ENCODE measurements at places on chromosomes 5 and 9.

DNA sequence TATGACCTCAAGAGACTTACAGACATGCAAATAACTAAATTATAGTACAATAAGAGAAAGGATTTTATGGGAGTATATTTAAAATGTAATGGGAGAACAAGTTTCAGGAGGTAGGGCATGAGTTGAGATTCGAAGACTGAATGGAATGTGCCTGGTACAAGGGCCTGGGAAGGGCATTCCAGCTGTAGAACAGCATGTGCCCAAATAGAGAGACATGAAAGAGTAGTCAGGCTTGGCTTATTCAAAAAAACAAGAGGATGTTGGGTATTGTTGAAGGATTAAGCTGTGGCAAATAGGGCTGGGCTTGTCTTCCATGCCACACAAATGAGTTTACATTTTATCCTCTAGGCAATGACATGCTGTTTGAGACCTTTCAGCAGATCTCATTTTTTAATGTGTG is 86.9 kb downstream of the FOCAD start:
- no peak for DNase-seq
- H3K27me3 ChIP-seq: no peaks in the 10 kb centered on the region
- no peak overlapping the region for H3K27ac ChIP-seq

DNA sequence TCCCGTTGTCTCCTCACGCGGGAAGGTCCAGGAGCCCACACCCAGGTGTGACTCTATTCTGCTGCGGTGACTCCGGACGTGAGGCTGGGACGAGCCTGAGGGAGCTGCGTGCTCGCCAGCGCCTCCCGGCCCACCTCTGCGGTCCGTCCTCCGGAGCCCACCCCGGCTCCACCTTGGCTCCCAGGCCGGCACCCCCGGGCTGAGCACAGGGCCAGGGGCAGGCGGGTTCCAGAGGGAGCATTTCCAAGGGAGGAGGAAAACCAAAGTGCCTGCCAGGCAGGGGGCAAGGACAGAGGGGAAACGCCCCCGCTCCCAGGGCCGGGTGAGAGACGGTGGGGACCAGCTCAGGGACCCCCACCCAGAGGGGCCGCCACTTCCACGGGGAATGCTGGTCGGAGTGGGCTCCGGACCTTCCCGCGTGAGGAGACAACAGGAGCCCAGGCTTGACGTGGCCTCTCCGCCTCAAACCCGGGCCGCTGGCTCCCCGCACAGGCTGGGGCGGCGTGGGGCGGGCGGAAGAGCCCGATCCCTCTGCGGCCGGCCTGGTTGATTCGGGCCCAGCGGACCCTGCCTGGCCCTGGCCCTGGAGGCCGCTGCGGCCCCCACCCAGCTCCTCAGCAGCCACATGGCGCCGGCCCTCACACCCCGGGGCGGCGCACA is 26.0 kb downstream of the IRX4 start:
- H3K27me3 ChIP-seq: peaks cover 62% of the 10 kb centered on the region
- no peaks in the 10 kb centered on the region for H3K36me3 ChIP-seq
- no peak overlapping the region for H3K4me3 ChIP-seq
- H3K4me1 ChIP-seq: no peaks in the 10 kb centered on the region

GRCh38 chr9:90948156-90948555 is 146.5 kb downstream of the SYK start:
- H3K36me3 ChIP-seq: no peaks in the 10 kb centered on the region
- H3K27me3 ChIP-seq: peaks cover 24% of the 10 kb centered on the region
- no peaks in the 10 kb centered on the region for H3K4me1 ChIP-seq
- no peak overlapping the region for H3K4me3 ChIP-seq
- no peak overlapping the region for H3K27ac ChIP-seq

DNA sequence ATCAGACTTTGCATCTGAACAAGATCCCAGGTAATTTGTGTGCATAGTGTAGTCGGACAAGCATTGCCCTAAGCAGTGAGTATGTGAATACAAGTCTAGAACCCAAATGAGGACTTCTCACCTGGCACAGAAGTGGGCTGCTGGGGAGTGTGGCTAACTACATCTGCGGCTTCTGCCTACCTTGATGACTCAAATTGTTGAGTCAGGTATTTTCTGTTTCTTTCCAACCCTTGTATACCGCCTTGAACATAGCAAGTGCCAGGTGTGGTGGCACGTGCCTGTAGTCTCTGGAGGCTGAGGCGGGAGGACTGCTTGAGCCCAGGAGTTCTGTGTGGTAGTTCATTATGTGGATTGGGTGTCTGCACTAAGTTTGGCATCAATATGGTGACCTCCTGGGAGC is 7.9 kb upstream of the JADE2 start:
- no peak for DNase-seq
- H3K4me1 ChIP-seq: peaks cover 15% of the 10 kb centered on the region
- no peaks in the 10 kb centered on the region for H3K36me3 ChIP-seq
- H3K27me3 ChIP-seq: no peaks in the 10 kb centered on the region
- H3K4me3 ChIP-seq: no peak overlapping the region
- H3K27ac ChIP-seq: no peak overlapping the region

DNA sequence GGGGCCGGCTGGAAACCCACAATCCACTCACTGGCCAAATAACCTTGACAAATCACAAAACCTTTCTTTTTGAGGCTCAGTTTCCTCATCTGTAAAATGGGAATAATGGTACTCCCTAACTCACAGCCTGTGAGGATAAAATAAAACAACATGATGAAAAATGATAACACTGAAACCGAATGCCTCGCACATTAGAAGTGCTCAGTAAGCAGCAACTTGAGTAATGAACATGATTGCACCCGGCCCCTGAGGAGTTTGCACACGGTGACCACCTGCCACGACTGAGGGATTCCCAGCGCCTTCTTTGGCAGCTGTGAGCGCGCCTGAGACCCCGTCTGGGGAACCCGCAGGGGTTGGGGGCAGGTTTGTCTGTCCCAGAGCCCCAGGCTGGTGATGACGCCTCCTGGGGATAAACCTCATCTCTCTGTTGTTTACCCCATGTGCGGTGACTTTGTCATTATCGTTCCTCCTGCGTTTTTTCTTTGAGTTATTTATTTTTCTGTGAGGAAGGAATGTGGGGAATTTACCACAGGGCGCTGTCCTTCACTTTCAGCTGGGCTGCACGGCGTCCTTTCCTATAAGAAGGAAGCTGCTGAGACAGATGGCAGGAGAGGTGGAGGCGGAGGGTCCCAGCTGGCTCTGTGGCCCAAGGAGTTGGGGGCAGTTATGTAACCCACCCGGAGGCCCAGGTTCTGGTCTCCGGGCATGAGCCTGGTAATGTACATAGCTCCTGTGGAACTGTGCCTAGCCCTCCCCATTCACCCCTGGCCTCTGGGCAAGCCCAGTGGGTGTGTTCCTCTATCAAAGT is 3.0 kb upstream of the SYNPO start:
- no peak overlapping the region for H3K27ac ChIP-seq
- peaks cover 23% of the 10 kb centered on the region for H3K4me1 ChIP-seq
- H3K36me3 ChIP-seq: peaks cover 32% of the 10 kb centered on the region
- DNase-seq: no peak
- H3K4me3 ChIP-seq: no peak overlapping the region

- no peaks in the 10 kb centered on the region for H3K27me3 ChIP-seq
- no peak for DNase-seq
- no peak overlapping the region for H3K4me3 ChIP-seq
Observed at GRCh38 chr9:109861499-109861898, 81.5 kb downstream of the PALM2AKAP2 start.

DNA sequence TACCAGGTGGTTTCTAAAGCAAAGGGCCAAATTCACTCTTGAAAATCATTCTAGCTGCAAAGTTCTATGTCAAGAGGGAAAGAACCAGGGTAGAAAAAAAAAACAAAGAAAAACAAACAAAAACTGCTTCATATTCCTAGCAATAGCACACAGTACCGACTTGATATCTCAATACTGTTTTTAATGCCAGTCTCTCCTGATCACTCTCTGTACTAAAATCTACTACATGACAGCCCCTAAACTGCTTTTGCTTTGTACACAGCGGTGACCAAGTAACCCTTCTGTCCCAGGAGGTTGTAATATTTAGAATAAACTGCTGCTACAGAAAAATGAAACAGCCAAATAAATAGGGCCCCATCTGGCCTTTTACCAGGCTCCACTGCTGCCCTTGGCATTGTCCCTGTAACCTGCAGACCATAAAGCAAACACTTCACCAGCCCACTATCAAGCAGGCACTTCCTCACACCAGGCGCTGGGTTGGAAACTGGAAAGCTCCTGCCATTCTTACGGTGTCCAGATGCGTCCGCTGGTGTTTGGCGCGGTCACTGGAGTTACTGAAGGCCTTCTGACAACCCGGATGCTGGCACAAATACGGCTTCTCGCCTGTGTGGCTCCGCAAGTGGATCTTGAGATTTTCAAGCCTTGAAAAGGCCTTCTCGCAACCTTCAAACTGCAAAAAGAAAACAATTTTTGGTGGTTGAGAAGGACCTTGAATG is 363.2 kb downstream of the GLIS3 start:
- H3K36me3 ChIP-seq: no peaks in the 10 kb centered on the region
- no peak for DNase-seq
- H3K27ac ChIP-seq: no peak overlapping the region
- no peaks in the 10 kb centered on the region for H3K4me1 ChIP-seq
- no peaks in the 10 kb centered on the region for H3K27me3 ChIP-seq

DNA sequence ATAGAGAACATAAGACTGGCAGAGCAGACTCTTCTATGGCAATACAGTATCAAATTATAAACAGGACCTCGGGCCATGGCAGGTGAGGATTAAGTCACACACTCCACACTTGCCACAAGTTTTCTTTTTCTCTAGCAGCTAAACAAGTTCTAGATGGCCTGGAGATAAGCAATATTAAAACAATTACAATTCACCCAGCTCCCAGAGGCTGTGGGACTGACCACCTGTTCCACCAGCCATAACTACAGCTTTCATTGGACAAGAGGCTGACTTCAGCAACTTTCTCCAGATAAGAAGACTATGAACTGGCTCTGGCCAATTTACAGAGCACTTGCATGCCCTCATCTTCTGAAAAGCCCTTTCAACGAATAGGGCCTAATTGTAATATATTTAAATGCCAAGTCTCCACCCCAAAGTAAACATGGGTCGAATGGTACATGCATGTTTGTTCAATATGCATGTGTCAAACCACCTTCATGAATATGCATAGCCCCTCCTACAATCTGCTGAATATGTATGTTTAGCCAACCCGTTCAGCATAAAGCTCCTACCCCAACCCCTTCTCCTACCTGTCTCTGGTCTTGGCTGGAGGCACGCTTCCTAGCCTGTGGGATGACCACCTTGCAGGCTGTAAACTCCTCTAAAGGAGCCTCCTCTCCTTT is 6.1 kb upstream of the CFAP157 start:
- H3K4me3 ChIP-seq: no peak overlapping the region
- H3K36me3 ChIP-seq: peaks cover 5% of the 10 kb centered on the region
- H3K27me3 ChIP-seq: no peaks in the 10 kb centered on the region
- DNase-seq: no peak
- H3K27ac ChIP-seq: no peak overlapping the region

DNA sequence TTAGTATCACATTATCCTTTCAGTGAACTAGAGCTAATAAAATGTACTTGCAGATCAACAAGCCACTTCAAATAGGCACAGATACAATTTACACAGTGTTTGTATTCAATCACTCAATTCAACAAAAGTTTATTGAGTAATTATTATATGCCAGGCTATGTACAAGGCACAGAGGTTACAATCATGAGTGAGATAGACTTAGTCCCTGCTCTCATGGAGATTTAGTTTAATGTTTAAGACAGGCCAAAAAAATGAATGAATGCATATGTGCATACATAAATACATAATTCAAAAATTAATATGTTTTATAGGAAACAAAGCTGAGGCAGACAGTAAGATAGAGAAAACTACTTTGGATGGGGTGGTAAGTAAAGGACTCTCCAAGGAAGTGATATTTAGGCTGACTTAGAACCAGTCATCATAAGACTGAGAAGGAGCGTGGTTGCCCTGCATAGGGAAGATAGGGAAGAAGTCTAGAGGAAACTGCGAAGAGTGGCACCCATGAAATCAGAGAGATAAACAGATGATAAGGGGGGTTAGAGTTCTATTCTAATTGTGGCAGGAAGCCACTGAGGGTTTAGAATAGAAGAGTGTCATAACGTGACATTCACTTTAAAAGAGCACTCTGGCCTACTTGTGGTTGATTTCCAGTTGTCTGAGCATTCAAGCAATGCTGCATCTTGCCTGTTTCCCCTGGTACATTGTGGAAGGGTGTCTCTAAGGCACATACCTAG is 49.7 kb upstream of the GRAMD2B start:
- no peaks in the 10 kb centered on the region for H3K36me3 ChIP-seq
- DNase-seq: no peak
- peaks cover 11% of the 10 kb centered on the region for H3K27me3 ChIP-seq
- H3K27ac ChIP-seq: no peak overlapping the region
- H3K4me1 ChIP-seq: no peaks in the 10 kb centered on the region
- H3K4me3 ChIP-seq: no peak overlapping the region

GRCh38 chr9:84062538-84062937 is 81.9 kb downstream of the RMI1 start:
- H3K27me3 ChIP-seq: peaks cover 27% of the 10 kb centered on the region
- no peak overlapping the region for H3K27ac ChIP-seq
- H3K4me1 ChIP-seq: no peaks in the 10 kb centered on the region
- no peaks in the 10 kb centered on the region for H3K36me3 ChIP-seq
- no peak overlapping the region for H3K4me3 ChIP-seq

DNA sequence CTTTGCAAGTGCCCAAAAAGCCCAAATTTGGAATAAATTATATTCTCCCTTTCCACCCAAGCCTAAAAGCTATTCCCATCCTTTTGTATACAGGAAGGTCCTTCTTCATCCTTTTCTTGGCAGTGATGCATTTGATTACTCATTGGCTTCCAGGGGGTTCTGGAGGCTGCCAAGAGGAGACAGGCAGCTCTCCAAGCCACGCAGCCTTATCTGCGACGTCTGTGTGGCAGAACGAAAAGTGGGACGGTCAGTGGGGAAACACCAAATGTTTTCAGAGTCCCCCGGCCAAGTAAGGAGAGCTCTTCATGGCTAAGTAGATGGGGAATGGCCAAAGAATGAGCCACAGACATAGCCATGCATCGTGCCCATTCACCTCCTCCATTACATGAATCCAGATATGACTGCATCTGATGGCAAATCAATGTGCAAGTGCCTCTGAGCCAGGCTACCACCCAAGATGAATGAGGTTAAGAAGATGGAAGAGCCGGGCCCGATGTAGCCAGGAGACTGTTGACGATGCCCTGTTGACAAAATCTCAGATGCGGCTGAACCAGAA is 12.1 kb downstream of the ADAM19 start:
- peak overlapping the region; percentile 31 for H3K4me3 ChIP-seq
- H3K36me3 ChIP-seq: peaks cover 62% of the 10 kb centered on the region
- H3K27me3 ChIP-seq: no peaks in the 10 kb centered on the region
- peak overlapping the region; percentile 81 for H3K27ac ChIP-seq

DNA sequence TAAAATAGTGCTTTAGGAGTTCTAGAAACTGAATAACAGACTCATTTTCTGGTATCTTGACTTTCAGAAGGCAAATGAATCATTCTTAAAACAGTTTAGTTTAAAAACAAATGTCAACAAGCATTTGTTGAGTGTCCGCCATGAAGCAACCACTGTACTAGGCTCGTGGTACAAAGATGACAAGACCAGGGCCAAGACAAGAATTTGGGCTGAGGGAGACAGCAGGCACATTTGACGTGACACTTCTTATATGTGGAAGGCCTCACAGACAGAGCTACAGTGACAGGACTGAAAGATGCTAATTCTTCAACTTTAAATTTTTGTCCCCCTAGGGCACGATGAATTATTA is 14.4 kb upstream of the ZNF131 start:
- H3K4me3 ChIP-seq: no peak overlapping the region
- no peaks in the 10 kb centered on the region for H3K36me3 ChIP-seq
- no peak overlapping the region for H3K27ac ChIP-seq
- H3K27me3 ChIP-seq: no peaks in the 10 kb centered on the region
- no peak for DNase-seq

Data from stimulated activated naive B cell treated with anti-CD40 and anti-IgM and Interleukin-4, amounts not matched to agents 10 μg/mL and 1 μg/mL and 100 μg/mL, for 72 hours (primary cell).